ENCODE measurements at places on chromosomes 12 and 14.
A peak's percentile ranks its signal among the peaks of the same experiment; 100 is the strongest.

- no peak for DNase-seq
These were observed 5.5 kb downstream of the PABPN1 start for GRCh38 chr14:23326491-23327332.

GRCh38 chr14:62943202-62943601 lies 102.1 kb downstream of the KCNH5 start:
- no peak for DNase-seq

DNA sequence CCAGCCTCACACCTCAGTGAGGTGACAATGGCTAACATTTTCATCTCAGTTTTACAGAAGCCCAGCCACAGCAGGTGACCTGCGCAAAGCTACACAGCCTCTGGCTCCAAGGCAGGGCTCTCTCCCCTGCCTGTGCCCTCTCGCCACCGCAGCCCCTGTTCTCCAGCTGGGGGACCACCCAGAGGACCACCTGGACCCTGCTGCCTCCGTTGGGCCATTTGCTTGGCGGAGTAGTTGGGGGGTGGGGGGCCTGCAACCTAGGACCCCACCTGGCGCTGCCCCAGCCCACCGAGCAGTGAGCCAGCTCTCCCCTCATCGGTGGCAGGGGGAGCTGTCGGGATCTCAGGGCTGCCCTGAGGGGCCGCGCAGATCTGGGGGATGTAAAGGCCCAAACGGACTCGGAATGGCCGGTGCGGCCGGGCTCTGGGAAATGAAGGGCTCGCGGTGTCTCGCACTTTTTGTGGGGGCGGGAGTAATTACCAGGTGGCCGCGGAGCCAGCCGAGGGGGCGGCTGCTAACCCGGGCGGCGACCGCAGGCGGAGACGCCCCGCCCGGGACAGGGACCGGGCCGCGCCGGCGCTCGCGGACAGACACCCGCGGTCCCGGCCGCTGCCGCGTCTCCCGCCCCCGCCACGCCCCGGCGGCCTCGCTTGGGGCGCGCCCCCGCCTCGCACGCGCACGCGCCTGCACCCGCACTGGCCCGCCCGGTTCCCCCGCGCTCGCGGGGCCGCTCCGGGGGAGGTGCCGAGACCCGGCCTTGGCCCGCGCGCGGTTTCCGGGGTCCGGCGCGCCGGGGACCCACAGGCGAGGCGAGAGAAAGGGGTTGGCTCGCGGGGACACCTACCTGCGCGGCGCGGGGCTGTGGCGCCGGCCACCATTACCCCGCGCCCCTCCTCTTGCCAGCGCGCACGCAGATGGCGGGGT lies 8.6 kb upstream of the GPR68 start:
- DNase-seq, result no peak

GRCh38 chr14:97975216-97975615 lies 1178.0 kb downstream of the VRK1 start:
- no peak for DNase-seq

- DNase-seq, result no peak
These were observed 35.1 kb upstream of the PPP2R5C start for GRCh38 chr14:101726295-101726953.

DNA sequence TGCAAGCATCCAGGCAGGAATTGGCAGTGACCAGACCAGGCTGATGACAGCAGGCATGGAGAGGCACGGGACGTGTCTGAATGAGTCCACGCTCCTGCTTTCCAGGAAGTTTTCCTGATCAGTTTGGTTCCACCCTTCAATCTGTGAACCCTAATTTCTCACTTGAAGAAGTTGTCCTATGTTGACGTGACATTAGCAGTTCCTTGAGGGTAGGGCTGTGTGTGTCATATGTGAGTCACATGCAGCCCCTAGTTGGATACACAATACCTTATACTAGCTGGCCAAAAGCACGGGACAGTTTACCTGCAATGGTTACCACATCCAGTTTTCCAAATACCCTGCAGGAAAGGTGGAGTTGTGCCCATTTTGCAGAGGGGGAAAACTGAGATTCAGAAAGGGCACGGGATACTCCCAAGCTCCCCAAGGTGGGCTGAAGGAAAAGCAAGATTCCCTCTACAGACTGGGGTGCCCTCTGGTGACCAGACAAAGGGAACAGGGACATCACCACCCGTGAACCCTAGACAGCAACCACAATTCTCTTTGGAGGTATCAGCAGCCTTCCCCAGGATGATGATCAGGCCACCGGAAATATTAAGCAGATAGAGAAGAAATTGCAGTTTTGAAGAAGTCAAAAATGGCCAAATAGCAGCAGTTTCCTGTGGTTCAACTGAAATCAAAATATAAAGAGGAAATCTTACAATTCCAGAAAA lies 194.5 kb downstream of the PHETA1 start:
- no peak for DNase-seq

- DNase-seq, result peak; percentile 75
These were observed at the start of gene BHLHE41 for GRCh38 chr12:26124446-26125399. TSS of gene BHLHE41 (minus strand) at chr12:26125037. CDS start at chr12:26124779, 258 bp downstream.

GRCh38 chr14:88323086-88323522 lies at the start of gene KCNK10:
TSS of gene KCNK10 (minus strand) at chr14:88323269. CDS start at chr14:88322798, 471 bp downstream.
- no peak for DNase-seq

DNA sequence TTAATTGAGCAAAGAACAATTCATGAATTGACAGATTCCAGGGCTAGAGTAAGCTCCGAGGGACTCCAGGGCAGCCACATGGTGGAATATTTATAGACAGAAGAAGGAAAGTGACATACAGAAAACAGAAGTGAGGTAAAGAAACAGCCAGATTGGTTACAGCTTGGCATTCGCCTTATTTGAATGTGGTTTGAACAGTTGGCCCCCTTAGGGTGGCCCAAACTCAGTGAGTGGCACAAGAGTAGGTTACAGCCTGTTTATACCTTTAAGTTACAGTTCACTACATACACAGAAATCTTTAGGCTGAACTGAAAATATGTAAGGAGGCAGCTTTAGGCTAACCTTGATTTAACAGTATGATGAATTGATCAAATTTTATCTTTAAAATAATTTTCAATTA lies 174.5 kb upstream of the CNOT2 start:
- no peak for DNase-seq

DNA sequence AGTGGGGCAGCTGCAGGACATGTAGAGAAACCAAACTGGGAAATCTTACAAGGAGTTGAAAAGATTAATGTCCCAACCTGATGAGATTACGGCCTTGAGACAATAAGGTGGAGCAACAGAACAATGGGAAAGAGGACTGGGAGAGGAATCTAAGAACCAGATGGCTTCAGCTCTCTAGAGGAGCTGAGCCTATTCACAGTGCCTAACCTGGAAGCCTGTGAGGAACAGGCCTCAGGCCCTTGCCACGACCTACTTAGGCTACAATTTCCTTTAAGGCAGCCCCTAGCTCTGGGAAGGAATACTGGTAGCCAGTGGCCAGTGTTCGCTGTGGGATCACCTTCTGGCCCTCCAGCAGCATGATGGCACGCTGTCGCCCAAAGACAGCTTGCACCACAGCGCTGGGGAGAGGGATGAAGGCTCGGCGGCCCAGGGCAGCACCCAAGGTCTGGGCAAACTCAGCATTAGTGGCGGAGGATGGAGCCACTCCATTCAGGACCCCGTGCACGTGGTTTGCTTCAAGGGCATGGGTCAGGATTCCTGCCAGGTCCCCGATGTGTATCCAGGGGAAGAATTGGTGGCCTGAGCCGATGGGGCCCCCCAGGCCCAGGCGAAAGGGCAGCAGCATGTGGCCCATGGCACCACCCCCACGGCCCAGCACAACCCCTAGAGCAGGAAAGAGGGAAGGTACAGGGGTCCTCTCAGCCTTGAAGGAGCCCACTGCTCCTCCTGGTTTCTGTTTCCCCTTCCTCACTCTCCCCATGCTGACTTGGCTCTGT lies 2.6 kb downstream of the SDR39U1 start:
- no peak for DNase-seq

GRCh38 chr12:25058012-25058411 lies 109.1 kb upstream of the BCAT1 start:
- no peak for DNase-seq

DNA sequence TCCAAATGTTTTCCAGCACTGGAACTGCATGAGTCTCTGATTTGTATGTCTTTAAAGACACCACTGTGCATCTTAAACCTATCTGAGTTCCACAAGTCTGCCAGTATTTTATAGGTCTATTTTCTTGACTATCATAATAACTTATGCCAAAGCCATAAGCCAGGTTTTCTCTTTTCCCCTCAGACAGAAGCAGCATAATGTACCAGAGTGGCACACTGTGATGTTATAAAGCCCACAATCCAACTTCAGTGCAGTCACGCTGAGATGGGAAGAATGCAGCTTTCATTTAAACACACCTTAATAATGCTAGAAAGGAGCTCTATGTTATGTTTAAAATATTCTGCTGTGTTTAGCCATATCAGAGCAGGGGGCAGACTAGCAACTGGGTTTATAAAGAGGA lies 923.3 kb downstream of the DIO2 start:
- no peak for DNase-seq

DNA sequence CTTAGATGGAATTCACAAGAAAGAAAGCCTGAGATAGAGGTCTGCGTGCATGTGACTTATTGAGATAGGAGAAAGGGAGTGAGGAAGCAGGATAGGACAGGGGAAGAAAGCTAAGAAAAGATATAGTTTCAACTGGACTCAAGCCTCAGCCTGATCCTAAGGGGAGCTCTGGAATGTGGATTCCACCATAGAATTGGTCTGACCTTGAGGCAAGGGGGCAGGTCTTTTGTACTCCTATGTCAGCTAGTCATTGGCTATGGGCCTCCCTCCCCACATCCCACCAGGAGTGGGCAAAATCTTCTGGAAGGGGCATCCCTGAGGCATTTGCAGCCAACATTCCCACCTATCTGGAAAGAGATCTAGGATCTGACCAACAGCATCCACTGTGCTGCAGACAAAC lies 88.5 kb upstream of the HSPB8 start:
- DNase-seq, result no peak

- no peak for DNase-seq
These were observed 12.9 kb upstream of the EPYC start for GRCh38 chr12:91017511-91018263.

DNA sequence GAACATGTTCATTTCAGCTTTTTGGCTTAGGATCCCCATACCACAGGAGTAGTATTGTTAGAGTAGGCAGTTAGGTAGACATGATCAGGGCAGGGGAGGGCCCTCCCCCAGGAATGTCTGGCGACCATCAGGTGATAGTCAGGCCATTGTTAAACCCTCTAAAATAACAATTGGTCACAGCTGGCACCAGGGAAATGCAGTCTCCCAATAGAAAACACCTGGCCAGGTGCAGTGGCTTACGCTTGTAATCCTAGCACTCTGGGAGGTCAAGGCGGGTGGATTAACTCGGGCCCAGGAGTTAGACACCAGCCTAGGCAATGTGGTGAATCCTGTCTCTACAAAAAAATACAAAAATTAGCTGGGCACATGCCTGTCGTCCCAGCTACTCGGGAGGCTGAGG lies 187.1 kb downstream of the MON2 start:
- DNase-seq, result no peak

GRCh38 chr12:116113398-116114130 lies 163.9 kb downstream of the MED13L start:
- DNase-seq, result no peak

- no peak for DNase-seq
These were observed 1.7 kb downstream of the DYNC1H1 start for GRCh38 chr14:101965770-101966722.

GRCh38 chr14:99701260-99701659 lies 17.2 kb downstream of the CYP46A1 start:
- no peak for DNase-seq

DNA sequence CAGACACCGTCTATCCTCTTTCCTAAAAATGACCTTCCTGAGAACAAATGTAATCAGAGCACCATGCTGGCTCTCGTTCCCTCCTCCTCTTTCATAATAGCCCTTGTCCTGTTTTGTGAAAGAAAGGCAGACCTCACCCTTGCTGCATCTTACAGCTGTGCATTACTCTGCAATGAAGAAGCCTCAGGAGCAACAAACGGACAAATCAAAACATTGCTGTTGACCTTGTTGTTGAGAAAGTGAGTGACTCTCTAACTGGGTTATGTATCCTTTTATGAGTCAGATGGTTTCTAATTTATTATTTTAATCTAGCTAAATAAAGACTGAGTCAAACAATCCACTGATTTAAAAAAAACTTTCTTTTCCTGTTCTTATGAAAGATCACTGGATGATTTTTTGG lies 180.9 kb downstream of the RPS29 start:
- no peak for DNase-seq

- DNase-seq, result no peak
These were observed 224.6 kb upstream of the CRY1 start for GRCh38 chr12:107317751-107318555.

DNA sequence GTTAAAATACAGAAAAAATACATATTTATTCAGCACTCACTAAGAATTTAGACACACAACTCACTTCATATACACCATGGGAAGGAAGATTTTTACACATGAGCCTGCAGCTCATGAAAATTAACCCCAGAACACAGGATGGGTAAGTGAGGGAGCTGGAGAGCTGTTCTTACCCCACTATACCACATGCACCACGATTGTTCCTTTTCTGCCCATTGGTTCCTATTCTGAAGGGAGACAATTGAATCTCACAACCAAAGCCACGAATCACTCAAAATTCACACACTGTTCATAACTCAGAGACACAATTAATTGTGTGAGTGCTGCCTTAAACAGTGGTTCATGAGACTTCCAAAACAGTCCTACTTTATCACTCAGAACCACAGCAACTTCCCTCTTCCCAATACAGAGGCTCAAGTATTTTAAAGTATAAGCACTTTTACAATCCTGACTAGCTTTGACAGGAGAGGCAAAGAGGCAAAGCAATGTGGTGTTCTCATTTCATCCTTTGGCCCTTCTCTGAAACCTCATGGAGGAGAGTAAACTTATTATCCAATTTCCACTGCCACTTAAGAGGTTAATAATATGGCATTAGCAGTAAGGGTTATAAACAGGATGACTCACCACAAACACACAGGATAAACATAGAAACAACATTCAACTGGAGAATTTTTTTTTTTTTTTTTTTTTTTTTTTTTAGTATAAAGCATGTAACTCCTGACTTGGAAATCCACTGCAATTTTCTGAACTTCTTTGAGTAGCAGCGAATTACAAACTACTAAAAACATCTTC lies 59.5 kb downstream of the ITPR2 start:
- DNase-seq, result no peak

- no peak for DNase-seq
These were observed 5.6 kb downstream of the TCP11L2 start for GRCh38 chr12:106308121-106308520.

GRCh38 chr12:120800665-120801064 lies 75.0 kb downstream of the ACADS start:
- DNase-seq, result no peak

- no peak for DNase-seq
These were observed 413.5 kb upstream of the SEL1L start for GRCh38 chr14:81946834-81947798.

DNA sequence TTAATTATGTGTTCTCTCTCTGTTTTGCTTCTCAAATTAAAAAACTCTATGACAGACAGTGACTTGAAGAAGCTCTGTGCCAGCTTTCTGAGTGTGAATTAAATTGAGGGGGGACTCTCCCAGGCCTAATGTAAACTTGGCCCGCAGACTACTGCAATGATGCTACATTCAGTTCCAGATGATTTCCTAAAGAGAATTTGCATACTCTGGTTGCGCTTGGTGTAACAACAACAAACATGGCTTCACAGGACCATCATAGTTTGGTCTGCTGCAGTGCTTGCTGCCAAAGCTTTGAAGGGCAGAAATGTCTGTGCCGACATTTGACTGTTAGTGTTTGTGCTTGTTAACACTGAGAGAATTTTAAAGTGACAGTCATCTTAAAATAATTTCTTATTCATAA lies 25.0 kb downstream of the CFAP54 start:
- DNase-seq, result peak; percentile 33
